ENCODE measurements at places on chromosomes 11 and 22.

DNA sequence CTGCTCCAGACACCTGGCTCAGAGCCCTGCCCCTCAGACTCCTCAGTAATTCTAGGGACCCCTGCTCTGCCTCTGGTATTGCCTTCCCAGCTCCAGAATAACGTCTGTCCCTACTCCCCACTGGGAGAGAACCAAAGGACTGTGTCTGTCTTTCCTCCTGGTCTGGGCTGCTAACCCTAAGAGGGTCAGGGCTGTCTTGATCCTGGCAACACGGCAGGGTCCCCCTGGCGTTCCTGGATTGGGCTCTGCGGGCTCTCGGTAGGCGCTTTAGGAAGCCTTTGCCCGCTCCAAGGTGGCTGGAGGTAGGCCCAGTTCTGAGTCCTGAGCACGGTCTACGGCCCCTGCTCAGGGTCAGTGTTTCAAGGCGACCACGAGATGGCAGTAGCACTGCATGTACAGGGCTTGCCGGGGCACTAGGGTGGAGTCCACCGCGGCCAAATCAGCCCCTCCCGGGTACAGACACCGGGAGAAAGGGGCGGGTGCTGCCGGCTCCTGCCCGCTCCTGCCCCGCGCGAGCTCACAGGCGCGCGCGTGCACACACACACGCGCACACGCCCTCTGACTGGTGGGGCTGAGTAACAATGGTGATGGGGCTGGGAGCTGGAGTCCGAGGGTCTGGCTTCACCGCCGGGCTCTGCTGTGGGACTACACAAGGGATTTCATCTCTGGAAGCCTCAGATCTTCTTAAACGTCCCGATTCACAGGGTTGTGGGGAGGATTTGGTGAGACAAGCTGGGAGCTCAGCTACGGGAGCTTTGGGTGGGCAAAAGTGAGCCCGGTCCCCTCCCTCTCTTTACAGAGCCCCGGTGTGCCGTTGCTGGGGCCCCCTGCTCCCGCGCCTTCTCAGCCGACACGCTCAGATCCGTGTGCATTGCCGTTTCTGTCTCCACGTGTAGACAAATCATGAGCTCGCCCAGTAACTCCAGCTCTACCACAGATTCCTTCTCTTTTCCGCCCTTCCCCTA, 30.1 kb upstream of the HMOX1 start:
- DNase-seq: peak; percentile 74

DNA sequence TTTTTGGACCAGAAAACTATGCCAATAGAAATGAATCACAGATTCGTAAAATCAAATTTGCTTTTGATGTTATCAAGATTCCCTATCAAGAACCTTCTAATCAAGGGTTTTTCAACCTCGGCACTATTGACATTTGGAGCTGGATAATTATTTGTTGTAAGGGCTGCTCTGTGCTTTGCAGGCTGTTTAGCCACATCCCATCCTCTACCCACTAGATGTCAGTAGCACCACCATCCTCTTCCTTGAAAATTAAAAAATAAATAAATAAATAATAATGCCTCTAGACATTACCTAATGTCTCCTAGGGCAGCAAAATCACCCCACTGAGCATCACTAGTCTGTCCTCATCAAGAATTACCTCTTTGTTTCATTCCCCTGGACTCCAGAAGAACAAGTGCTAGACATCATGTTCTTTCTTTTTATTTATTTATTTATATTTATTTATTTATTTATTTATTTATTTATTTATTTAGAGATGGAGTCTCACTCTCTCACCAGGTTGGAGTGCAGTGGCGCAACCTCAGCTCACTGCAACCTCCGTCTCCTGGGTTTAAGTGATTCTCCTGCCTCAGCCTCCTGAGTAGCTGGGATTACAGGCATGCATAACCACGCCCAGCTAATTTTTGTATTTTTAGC, 744.7 kb downstream of the KCNA4 start:
- no peak for DNase-seq

DNA sequence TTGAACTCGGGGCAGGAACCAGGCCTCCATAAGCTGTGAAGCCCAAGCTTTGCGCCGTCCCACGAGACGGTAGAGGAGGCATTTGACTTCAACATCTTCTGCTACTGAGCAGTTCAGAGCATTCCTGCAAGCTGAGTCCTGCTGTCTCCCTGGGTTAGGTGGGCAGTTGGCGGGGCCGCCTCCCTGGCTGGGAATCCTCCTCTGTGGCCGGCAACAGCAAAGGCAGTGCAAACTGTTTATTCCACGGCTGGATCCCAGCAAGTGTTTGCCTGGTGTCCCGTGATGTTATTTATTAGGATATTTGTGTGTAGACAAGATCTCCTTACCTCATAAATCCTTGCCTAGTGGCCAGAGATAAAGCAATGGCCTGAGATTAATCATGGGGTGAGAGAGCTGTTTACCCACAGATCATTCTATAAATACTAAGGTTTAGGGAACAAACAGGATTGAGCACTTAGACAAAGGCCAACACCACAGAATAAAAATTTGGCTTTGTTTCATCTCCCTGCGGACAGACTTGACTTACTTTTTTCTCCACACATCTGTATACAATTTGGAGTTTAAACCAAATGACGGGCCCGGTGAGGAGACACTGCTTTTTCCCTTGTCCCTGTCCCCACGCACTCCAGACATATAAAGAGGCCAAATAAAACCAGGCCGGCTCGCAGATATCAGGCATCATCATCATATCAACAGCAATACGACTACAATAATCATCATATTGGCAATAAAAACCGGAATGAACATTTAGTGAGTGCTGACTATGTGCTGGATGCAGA, 63.4 kb downstream of the NAT10 start:
- no peak for DNase-seq

DNA sequence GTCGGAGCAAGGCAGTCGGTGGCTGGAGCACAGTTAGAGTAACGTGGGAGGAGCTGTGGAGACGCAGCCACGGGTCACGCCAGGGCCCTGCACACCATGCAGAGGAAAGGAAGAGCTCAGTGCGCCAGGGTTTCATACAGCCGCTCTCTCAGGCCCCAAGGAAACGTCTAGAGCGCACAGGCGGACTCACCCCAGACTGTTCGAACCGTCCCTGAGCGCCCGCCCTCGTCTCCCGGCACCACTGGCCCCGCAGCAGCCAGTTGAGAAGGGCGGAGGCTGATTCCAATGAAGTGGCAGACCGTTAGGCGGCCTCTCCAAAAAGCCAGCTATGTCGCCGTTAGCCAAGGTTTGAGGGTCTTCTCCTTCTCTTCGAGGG, 483 bp upstream of the HYLS1 start:
- peak; percentile 36 for DNase-seq

DNA sequence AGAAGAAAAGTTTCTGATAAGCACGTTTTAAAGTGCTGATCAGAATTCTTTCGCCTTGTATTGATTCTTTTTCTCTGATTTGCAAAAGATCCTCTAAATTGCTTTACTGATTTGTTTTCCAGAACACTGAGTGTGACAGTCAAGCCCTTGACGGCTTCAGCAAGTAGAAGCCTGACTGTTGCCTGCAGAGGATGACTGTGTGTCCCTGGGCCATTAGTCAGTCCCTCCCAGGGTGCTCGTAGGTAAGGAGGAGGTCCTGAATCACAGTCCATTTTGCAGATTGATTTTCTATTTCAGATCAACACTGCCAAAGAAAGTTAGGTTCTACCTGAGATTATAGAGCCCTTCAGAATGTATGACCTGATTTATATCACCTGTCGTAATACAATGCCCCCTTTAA, 38.6 kb upstream of the POGLUT3 start:
- no peak for DNase-seq

- no peak for DNase-seq
These were observed 71.4 kb upstream of the B3GNT6 start for GRCh38 chr11:76962583-76963416.

- no peak for DNase-seq
These were observed 12.6 kb downstream of the UPB1 start for GRCh38 chr22:24507716-24508115.

GRCh38 chr22:30234786-30235470, 11.6 kb downstream of the LIF start:
- DNase-seq: no peak

- no peak for DNase-seq
These were observed 92.5 kb upstream of the CD82 start for GRCh38 chr11:44472916-44473315.
